NCI-H524 (cell line): ENCODE measurements at places on chromosomes 3 and 15.

DNA sequence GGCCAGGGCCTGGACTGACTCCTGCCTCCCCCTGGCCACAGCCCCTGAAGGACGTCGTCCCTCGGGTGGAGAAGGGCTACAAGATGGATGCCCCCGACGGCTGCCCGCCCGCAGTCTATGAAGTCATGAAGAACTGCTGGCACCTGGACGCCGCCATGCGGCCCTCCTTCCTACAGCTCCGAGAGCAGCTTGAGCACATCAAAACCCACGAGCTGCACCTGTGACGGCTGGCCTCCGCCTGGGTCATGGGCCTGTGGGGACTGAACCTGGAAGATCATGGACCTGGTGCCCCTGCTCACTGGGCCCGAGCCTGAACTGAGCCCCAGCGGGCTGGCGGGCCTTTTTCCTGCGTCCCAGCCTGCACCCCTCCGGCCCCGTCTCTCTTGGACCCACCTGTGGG lies 10.3 kb upstream of the LMAN1L start:
- no peak for DNase-seq

DNA sequence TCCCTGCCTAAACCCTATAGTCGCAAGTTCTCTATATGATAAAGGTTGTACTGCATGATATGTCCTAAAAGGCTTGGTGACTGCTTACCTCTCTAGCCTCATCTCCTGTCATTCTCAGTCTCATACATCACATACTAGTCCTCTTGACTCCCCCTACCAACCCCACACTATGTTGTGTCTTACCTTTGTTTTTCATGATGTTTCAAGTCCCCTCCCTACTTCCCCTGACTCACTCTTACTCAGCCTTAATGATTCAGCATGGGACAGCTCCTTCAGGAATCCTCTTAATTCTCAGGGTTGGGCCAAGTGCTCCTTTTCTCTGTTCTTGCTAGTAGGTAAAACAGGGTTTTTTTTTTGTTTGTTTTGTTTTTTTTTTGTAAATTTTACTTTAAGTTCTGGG lies 49.6 kb downstream of the SLMAP start:
- DNase-seq, result no peak

DNA sequence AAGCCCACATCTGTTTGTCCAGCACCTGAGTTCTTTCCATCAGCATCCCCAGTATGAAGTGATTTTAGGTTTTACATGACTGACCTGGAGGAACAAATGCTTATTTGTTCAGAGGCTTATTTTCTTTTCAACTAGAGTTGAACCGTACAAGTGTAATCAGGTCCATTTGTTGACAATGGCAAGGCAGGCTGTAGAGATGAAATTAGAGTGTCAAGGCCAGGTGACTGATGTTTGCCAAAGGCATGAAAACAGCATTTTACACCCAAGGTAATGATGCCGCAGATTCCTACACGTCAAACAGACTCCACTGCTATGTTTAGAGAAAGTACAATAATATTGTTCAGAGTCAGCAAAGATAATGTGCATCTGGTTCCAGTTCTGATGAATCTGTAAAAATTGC lies 96.5 kb downstream of the KCNAB1 start:
- DNase-seq, result no peak

DNA sequence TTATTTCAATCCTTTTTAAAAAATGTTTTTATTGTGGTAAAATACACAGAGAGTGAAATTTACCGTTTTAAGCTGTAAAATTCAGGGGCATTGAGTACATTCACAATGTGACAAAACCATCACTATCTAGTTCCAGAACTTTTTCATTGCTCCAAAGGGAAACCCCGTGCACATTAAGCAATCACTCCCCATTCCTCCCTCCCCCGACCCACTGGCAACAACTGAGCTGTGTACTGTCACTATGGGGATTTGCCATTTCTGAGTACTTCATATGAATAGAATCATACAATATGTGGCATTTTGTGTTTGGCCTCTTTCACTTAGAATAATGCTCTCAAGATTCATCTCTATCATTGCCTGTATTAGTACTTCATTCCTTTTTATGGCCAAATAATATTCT lies 45.5 kb upstream of the BOC start:
- no peak for DNase-seq

GRCh38 chr3:134334231-134334900 lies 39.9 kb downstream of the AMOTL2 start:
- DNase-seq, result no peak

- DNase-seq, result no peak
Observed at GRCh38 chr3:81545572-81545971, 215.9 kb downstream of the GBE1 start.

GRCh38 chr15:77296773-77297337 lies 123.0 kb downstream of the PEAK1 start:
- DNase-seq, result no peak

GRCh38 chr15:73626072-73626471 lies 7.1 kb downstream of the NPTN start:
- no peak for DNase-seq

DNA sequence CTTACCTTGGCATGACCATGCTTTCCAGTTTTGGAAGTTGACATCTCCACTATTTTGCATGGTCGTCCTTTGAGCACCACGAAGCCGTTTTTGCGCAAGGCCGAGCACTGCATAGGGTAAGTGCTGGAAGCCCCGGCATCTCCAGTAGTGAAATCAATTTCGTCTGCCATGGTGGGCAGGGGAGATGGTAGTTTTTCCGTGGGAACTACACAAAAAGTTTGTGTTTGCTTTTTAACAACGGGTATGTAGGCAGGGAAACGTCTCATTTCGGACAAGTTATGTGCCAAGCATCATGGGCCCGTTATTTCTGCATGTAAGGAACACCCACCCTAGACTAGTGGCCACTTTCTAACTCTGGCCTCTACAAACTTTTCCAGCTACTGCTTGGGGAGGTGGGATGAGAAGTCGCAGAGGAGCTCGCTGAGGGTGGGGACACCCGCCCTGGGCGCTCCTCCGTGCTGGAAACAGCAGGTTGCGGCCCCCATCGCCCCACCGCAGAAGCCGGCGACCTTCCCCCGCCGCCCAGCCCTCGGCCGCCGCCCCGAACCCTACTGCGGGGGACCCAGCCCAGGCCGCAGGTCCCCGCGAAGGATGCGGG lies 701 bp downstream of the EIF5A2 start:
- DNase-seq, result peak; percentile 13
